ENCODE measurements at places on chromosomes 16 and 17.

DNA sequence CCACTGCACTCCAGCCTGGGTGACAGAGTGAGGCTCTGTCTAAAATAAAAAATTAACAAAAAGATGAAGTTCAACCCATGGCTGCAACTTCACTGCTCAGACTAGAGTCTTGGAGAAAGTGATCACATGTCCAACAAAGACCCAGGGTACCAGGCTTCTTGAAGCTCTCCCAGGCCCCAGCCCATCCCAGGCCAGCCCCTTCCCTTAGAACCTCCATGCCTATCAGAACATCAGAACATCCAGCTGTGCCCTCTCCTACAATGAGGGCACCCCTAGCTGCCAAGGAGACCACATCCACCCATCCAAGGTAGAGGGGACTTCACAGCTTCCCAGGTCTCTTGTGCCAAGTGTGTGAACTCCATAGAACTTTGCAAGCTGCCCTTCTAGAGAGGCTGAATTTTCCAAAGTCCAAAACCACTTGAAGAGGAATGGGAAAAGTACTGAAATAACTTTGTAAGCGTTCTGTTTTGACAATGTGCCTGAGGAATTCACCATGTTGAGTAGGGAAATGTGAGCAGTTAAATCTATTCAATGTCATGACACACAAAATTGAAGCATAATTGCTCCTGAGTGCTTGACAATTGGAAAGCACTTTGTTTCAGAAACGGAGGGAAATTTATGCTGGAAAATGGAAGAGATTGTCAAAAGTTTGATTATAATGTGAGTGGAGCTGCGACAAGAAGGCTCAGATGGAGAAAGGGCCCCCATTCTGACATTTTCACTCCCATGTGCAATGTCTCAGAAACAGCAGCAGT, 230.4 kb downstream of the ZNF423 start:
- no peak for DNase-seq

DNA sequence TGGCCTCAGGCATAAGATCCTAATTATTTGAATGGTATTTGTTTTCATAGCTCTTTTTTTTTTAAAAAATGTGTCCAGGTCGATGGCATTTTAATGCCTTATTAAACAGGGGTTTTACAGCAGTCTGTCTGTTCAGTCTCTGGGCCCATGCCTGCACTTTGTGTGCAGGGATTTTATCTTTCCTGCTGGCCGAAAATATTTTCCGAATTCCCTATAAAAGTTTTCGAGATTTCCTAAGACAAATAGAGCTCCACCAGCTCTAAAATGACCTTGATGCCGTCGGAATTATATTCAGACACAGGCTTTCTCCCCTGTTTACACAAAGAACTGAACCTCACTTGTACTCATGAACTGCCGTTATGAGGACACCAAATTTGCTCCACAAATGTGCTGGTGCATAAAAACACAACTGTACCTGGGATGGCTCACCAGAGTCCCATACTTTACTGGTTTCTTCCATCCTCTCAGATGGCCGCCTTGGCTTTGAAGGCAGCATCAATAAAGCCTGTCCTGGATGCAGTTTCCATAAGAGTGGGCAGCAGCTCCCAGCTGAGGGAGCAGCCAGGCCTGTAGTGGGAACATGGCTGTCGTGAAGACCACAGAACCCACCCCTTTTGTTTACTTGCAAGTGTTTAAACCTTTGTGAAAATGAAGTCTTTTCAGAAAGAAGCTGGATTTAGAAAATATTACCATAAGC, 44.9 kb downstream of the TBX4 start:
- no peak for DNase-seq

DNA sequence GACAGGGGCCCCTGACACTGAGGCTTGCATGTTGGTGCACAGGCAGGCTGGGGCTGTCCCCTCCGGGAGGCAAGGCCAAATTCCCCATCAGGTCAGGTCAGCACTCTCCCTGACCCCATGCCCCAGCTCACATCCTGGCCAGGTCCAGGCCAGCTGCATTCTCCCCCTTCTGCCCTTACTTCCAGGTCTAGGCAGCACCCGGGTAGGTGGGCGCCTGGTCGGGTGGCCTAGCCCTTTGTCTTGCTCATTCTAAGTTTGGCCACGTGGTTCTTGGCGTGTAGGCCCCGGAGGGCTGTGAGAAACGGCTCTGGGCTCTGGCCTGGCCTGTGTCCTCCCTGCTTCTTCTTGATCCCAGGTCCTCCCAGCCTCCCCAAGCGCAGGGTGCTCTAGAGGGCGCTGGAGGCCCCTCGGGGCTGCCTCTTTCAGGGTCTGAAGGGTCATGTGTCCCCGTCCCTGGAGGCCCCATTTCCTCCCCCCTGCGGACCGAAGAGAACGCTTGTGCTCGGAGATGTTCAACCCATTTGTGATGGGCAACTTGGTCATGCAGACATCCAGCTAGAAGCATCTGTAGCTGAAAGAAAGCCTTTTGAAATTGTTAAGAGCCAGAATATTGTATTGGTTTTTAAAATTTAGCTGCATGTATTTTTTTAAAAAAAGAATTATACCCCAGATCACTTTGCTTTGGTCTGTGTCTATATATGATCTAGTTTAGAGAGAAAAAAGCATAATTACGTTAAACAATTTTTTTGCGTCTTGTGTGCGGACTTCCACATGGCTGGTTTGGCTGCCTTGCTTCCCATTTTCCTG, 6.7 kb downstream of the BAHCC1 start:
- DNase-seq = no peak

- DNase-seq = no peak
Observed at GRCh38 chr17:64115822-64116534, 14.0 kb downstream of the ERN1 start.

GRCh38 chr16:31869511-31870201, 4.0 kb upstream of the ZNF267 start:
- peak; percentile 74 for DNase-seq

- no peak for DNase-seq
Observed at GRCh38 chr16:2040787-2041522, 6.7 kb downstream of the NTHL1 start.

DNA sequence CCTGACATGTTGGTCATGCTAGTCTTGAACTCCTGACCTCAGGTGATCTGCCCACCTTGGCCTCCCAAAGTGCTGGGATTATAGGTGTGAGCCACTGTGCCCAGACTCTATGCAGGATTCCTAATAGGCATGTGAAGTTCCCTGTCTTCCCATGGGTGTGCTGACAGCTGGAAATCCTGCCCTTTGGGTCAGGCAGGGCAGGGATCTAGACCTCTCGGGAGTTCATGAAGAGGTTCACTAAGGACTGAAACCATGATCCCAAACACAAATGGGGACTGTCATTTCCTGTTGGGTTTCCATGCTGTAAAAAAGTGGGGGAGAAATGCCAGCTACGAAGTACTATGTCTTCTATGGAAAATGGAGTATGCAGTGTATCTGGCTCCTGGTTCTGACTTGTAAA, 52.1 kb downstream of the HIC1 start:
- no peak for DNase-seq

DNA sequence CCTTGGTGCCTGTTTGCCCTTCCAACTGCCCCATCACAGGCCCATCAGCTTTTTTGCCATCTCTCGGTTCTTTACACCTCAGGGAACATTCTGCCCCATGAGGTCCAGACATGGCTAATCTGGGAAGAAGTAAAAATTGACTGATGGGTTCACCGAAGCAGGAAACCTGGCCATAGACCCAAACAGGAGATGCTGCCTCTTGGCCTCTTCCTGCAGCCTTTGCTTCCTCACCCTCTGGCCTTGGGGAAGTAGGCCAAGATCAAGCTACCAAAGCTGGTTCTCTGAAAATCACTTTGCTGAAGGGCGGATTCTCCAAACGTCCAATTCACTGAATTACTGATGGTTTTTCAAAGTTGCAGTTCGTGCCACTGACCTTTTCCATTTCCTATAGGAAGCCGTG, 56.1 kb downstream of the ARSG start:
- DNase-seq = no peak

GRCh38 chr16:60608971-60609370, 1427.3 kb downstream of the CDH8 start:
- no peak for DNase-seq

DNA sequence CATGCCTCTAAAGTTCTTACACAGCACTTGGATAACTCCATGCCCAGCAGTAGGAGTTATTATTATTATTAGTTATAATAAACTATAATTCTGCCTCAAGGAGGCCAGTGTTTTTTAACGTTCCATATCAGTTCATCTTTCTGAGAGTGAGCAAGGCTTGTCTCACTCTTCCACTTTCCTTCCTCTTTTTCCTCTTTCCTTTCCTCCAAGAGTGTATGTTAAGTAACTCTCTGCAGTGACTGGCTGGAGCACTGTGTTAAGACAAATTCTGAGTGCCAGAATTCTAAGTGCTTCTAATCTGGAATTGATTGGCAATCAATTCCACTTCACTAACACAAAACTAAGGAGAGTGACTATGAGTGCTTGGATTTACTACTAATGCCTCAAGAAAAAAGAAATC, 16.4 kb downstream of the CLEC19A start:
- DNase-seq = no peak

DNA sequence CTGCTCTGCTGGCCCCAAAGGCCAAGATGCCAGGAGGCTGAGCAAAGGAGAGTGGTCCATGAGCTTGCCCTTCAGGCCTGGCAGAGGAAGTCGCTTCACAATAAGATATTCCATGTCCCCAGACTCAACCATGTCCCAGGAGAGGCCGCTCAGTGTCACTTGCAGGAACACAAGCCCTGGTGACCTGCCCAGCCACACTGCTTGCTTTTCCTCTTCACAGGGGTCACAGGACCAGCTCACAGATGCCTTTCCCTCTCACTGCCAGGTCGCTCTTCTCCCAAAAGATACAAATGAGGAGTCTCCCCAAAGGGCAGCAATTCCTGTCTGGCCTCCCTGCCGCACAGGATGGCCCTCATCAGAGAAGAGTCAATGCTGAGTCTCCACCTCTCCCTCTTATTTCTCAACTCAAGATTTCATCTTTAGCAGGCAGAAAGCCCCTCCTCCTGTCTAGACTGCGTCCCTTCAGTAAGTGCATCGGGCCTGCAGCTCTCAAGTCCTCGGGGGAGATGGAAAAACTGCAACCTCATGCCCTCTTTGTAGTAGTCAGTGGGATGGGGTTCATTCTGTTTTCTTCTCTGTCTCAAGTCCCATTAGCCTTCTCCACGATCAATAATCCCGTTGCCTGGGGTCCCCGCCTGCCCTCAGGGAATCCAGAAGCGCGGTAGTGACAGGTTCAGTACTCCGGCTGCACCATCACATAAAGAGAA, 5.0 kb downstream of the JUP start:
- DNase-seq = no peak

GRCh38 chr17:34709158-34709754, 129.9 kb downstream of the TMEM132E start:
- DNase-seq = no peak

GRCh38 chr17:73566905-73567782, 77.1 kb downstream of the SDK2 start:
- DNase-seq = peak; percentile 38

DNA sequence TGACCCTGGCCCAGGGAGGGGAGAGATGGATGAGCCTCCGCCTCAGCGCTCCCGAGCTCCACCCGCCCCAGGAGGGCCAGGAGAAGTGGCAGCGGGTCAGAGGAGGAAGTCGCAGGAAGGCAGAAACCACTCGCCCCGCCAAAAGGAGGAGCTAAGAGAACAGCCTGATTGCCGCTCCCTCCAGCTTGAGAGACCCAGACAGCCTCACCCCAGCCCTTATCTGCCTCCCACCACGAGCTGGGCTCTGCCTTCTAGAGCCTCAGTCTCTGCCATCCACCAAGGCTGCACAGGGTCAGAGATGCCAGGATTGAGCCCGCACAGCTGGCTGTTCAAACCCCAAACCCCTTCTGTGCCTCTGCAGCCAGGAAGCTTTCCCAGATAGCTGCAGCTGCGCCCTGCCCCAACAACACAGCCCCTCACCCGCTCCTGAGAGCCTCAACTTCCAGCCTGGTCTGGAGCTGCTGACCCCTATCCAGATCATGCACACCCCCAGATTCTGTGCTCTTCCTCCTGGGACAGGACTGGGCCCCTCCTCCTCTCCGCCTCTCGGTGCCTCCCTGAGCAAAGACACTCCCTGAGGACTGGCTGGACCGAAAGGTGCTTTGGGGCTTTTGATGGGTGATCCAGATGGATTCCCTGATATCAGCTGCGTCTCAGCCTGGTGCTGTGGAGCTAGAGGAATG, 1.0 kb upstream of the ATP2A3 start:
- DNase-seq = peak; percentile 51

DNA sequence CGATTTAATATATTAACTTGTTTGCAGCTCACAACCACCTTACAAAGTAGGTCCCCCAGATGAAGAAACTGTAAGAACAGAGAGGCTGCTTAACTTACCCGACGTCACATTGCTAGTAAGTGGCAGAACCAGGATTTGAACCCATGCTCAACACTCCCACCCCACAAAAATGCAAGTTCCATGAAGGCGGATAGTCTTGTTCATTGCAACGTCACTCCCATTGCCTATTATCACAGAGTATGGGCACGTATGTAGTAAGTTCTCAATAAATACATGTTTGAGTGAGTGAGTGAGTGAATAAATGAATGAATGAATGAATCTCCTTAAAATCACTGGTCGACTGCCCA, 1.1 kb downstream of the USP31 start:
- no peak for DNase-seq

DNA sequence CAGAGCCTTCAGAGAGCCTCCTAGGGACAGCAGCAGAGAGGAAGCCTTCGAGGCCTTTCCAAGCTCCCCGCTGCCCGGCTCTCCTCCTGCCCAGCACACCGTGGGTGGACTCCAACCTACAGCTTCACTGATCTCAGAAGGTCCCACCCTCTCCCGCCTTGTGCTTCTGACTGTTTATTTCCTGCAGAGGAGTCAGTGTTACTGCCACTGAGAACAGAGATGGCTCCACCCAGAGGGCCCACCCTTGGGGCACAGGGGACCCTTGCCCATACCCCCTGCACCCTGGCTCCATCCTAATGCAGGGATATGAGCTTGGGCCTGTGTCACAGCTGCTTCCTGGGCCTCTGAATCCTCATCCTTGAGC, 52.8 kb upstream of the TOB1 start:
- no peak for DNase-seq

GRCh38 chr17:34249478-34249877, 5.6 kb upstream of the CCL2 start:
- no peak for DNase-seq

GRCh38 chr16:83113811-83114210, 487.0 kb downstream of the CDH13 start:
- no peak for DNase-seq

Data from T-cell (primary cell).